Stimulated activated CD4-positive, alpha-beta T cell treated with anti-CD3 and anti-CD28 coated beads, Interleukin-1b, Interleukin-23, amount 100 ng/mL, for 1 hour (primary cell): ENCODE measurements at places on chromosomes 16 and 17.

- DNase-seq, result no peak
Measured at GRCh38 chr16:52090080-52090479, 456.9 kb downstream of the TOX3 start.

GRCh38 chr17:27466743-27467375 is 10.6 kb downstream of the KSR1 start:
- no peak for DNase-seq

DNA sequence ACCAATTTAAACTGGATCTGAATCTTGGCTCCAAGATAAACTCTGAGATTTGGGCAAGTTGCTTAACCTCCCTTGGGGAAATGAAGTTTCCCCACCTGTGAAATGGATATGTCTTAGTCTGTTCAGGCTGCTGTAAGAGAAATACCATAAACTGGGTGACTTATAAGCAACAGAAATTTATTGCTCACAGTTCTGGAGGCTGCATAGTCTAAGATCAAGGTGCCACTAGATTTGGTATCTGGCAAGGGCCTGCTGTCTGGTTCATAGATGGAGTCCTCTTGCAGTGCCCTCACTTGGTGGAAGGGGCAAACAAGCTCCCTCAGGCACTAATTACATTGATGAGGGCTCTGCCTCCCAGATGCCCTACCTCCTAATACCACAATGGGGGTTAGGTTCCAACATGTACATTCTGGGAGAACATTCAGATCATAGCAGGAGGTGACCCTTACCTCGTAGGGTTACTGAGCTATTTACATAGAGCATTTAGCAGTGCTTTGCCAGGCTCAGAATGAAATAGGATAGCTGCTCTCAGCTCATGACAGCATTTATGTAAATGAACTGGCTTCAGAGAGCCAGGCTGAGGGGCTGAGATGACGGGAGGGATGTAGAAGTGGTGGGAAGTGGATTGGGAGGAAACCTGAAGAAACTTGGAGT is 83.9 kb downstream of the SPECC1 start:
- DNase-seq, result no peak

DNA sequence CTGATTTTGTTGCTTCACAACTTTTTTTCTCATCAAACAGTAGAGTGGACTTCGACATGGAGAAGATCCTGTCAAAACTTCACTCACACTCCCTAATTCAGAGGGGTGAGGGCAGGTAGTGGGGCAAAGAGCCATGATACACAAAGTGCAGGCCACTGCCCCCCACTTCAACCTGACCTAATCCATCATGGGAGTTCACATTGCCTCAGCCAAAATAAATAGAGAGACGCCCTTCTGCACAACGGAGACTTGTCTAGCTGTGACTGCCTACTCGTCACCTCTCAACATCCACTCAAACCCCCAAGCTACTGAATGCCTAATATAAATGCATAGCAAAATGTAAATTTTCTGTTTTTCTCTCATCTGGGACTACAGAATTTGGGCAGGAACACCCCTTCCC is 213.2 kb downstream of the PMP22 start:
- no peak for DNase-seq

- no peak for DNase-seq
Measured at GRCh38 chr16:6446370-6446769, 886.3 kb upstream of the RBFOX1 start.

- DNase-seq, result no peak
Measured at GRCh38 chr16:8611886-8612600, 9.5 kb upstream of the METTL22 start.

GRCh38 chr17:8474826-8475225 is 39.1 kb downstream of the NDEL1 start:
- DNase-seq, result no peak

- no peak for DNase-seq
Measured at GRCh38 chr17:41434005-41434404, 6.8 kb downstream of the KRT38 start.

DNA sequence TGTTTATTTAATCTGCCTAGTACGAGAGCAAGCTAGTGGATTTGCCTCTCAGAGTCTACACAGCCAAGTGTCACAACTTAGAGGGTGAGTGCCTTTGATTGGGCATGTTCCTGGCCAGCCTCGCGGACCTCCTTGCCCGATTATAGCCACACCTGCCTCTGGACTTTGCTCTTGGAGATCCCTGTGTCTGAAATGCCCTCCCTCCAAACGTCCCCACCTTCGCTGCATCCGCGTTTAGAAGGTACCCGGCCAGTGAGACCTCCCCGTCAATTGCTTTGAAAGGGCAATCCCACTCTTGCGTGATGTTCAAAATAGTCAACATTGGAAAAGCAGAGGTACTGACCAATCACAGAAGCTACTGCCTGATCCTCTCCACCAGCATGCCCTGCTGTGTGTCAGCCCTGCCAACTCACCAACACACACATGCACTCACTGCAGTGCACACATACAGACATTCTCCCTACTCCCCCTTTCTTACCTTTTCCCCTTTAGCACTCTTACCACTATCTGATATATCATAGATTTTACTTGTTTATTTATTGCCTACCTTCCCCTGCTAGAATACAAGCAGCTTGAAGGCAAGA is 6.5 kb upstream of the SDK2 start:
- no peak for DNase-seq

- no peak for DNase-seq
Measured at GRCh38 chr17:38883592-38884526, 14.0 kb downstream of the LASP1 start.

DNA sequence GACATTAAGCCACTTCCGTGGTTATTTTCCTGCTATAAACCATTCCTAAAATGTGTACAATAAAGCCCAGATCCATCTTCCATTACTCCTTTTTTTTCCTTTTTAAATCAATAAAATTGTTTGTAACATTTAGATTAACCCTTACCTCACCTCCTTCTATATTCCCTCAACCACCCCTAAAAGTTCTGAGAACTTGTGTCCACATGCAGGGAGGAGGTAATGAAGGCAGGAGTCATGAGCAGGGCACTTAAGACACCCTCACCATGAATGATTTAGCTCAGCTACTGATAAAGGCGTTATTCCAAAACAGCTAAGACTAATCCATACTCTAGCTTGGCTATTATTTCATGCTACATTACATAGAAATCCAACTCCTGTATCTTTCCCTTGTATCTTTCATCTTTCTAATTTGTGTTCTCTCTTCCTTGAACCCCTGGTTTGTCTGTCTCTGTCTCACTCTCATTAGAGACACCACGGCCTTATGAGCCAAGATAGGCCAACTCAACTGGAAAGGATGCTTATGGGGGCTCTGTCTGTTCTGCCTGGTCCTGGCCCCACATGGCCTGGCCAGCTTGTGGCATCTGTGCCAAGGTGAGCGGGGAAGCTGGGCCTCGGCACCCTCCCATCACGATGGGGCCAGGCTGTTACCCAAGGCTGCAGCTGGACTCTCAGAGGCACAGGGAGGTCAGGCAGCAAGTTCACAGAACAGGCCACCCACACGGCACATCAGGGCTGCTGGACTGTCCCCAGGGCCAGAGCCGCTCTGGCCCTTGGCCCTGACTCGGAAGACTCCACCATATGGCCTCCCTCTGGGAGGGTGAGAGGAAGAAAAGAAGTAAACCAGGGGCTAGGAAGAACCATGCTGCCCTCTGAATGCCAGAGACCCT is 294.4 kb downstream of the SOX9 start:
- DNase-seq, result no peak

DNA sequence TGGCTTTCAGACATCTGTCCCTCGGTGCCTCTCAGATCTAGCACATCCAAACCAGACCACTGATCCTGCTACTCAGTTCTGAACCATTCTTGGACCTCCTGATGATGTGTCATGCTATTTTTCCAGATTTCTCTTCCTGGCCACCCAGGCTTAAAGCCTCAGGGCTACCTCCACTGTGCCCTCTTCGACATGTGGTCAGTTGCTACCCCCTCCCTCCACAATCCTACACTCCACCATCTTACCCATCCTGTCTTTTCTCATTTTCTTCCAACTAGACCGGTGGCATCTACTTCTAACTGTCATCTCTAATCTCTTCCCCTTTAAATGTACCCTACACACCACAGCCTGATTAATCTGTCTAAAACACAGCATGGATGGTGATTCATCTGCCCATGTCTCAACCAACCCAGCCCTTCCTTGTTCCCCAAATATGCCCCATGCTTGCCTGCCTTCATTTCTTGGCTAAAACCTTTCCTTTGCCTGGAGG is 478.6 kb downstream of the SLC39A11 start:
- DNase-seq, result no peak

DNA sequence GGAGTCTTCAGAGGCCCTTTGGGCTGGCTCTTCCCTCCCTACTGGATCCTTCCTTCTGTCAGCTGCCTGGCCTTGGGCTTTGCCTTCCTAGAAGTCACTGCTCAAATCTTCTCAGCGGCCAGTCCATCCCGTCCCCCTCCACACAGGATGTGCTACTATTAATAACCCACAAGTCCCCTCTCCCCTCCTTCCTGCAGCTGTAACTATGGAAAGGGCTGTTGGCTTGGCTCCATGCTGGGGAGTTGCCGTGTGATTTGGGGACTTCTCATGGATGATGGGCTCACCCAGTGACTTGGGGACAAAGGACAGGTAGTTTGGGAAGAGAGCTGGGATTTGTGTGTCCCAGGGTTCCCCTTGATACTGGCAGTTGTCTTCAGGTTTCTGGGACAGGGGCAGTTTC is 19.4 kb downstream of the TMEM94 start:
- DNase-seq, result no peak

- DNase-seq, result no peak
Measured at GRCh38 chr17:12127177-12127576, 106.5 kb downstream of the MAP2K4 start.

DNA sequence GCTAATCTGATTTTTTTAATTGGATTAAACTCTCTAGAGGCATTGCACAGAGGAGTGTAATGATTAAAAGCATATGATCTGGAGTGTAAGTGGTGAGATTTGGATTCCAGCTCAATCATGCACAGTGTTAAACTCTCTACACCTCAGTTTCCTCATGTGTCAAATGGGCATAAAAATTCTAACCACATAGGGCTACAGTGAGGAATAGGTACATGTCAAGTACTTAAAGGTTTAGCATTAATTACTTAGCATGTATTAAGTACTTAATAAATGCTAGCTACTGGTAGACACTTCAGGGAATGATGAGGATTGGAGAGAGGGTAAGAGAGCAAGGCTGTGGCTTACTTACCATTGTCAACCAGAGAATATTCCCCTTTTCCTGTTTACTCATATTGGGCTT is 17.1 kb downstream of the ERI2 start:
- no peak for DNase-seq

DNA sequence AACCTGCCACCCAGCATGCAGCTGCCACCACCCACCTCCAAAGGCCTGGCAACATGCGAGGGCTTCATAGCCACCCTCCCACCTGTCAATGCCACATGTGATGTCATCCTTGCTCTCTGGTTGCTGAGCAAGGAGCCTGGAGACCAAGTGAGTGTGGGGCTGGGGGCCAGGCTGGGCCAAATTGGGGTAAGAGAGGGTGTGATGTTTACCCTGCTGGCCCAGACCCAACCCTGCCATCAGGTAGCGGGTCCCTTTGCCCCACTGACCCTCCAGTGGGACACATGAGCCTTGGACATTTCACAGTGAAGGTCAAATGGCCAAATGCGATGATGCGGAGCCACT is 8.9 kb downstream of the ALOX15B start:
- no peak for DNase-seq

DNA sequence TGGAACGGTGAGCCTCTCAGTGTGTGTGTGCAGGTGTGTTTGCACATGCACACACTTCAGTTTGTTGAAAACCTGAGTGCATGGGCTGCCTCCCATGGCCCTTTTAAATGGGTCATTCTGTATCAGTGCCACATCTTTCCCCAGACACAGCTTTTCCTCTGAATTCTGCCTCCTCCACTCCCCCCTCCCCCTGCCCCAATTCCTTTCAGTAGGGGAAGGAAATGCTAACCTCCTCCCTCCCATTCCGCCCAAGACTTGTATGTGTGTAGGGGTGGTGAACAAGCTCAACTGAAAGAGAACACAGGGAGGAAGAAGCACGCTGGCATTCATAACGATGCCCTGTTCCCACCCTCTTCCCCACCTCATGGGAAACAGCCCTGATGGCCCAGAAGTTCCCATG is 34.3 kb downstream of the C17orf75 start:
- DNase-seq, result no peak

DNA sequence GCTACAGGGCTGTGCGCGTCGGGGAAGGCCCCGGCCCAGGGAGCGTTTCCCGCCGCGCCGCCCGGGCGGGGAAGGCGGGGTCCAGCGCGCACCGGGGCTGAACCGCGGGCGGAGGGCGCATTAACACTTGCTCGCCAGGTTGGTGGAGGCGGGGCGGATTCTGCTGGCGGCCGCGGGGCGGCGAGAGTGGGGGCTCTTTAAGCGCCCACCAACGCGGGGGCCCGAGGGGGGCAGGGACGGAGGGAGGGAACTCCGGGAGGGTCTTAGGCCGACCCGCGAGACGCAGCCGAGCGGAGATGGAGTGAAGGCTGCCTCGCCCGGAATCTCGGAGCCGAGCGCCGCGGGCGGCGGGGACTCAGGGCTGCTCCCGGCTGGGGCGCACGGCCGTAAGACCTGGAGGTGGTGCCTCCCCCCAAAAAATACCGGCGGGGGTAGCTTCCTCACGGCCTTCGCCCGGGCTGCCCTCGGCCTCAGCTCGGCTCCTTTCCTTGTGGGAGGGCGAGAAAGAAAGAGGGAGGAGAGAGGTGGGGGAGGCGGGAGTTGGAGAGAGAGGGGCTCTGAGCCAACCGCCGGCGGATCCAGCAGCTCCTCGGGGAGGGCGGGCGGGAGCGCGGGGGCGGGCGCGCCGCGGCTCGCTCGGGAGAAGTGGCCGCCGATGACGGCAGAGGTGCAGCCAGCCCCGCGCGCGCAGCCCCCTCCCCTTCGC is 415 bp upstream of the FOXF1 start:
- no peak for DNase-seq

- no peak for DNase-seq
Measured at GRCh38 chr16:89499767-89500166, 8.4 kb upstream of the SPG7 start.

DNA sequence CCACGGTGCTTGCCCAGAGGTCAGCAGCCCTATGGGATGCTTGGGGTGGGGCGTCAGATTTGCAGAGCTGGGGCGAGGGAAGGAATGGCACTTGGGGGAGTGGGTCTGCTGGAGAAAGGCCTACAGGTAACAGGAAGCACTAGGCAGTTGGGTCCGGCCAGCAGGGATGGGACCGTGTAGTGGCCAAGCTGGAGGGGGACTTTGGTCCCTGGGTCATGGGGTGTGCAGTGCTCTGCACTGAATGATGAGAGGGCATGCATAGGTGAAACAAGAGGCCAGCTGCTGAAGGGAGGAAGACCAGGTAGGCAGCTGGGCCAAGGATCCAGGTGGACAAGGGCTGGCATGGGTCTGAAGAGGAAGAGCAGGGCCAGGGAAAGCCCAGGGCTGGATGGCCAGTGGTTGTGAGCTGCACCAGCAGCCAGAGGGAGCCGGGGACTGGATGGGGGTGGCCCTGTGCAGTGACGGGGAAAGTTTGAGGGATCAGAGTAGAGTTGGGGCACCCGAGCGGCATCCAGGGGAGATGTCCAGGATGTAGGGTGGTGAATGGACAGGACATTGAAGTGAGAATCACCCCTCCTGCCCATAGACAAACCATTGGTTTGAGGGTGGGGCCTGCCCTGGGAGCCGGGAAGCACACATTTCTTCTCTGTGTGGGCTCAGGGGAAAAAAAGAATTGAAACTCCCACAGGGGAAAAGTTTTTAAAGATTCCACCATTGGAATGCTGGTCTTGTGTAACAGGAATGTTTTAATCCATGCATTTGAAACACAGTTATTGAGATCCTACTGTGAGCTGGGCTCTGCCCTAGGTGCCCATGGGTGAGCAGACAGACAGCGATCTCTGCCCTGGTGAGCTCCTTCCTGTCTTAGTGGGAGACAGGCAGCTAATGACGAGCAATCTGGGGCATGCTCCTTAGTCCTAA is 25.1 kb downstream of the RAI1 start:
- no peak for DNase-seq
